ENCODE measurements at places on chromosomes 6 and 20.

GRCh38 chr6:45174045-45174444, 154.1 kb upstream of the RUNX2 start:
- no peak for DNase-seq

- no peak for DNase-seq
Observed at GRCh38 chr20:36628076-36628475, 17.9 kb downstream of the SLA2 start.

- no peak for DNase-seq
Observed at GRCh38 chr6:134145786-134146185, 93.4 kb upstream of the SLC2A12 start.

- DNase-seq, result peak; percentile 98
Observed at GRCh38 chr20:41028359-41029149, at the start of gene TOP1. TSS of gene TOP1 (plus strand) at chr20:41028822. CDS start at chr20:41029068, 246 bp downstream.

DNA sequence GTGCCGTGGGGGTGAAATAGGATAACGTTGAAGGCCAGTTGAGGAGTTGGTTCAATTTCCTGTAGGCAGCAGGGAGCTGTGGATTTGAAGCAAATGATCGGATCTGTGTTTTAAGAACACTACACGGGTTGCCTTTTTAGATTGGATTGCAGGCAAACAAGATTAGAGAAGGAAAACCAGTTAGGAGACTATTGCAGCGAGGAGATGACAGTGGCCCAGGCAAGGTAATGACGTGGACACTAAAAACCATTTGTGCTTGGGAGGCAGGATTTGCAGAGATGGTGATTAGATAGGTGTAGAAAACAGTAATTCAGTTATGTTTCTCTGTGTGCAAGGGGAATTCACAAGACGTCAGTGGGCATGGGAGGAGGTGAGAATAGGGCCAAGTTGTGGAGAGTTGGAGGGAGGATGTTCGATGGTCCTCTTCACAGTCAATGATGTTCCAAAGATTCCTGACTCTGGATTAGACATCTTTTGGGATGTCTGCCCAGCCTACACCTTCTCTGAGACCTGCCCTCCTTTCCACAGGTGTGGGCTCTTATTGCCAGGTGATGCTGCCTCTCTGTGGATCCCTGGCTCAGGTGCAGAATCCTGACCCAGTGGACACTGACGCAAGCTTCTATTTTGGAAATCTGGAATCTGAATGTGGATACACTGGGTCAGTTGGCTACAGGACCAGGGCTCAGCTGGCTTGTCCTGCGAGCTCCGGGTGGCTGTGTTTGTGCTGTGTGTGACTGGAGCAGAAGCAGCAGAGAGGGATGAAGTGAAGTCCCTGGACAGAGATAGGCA, 54.2 kb downstream of the TFAP2C start:
- DNase-seq, result no peak

DNA sequence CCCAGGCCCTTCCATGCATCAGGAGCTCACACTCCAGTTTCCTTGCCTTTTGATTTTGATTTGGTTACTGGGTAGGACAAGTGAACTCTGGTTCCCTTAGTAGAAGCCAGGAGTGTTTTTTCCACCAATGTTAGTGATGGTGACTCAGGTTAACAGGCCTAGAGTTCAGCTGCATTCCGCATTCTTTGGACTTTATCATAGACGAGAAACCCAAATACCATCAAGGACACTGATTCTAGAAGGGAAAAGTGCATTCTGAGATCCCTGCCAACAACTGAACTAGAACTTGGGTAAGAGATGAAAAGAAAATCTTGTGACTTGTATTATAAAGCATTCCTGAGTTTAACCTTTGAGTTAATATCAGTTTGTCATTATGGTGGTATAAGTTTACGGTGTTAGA, 8.9 kb downstream of the GSS start:
- no peak for DNase-seq

GRCh38 chr6:167750956-167751358, 75.8 kb upstream of the AFDN start:
- DNase-seq, result no peak

DNA sequence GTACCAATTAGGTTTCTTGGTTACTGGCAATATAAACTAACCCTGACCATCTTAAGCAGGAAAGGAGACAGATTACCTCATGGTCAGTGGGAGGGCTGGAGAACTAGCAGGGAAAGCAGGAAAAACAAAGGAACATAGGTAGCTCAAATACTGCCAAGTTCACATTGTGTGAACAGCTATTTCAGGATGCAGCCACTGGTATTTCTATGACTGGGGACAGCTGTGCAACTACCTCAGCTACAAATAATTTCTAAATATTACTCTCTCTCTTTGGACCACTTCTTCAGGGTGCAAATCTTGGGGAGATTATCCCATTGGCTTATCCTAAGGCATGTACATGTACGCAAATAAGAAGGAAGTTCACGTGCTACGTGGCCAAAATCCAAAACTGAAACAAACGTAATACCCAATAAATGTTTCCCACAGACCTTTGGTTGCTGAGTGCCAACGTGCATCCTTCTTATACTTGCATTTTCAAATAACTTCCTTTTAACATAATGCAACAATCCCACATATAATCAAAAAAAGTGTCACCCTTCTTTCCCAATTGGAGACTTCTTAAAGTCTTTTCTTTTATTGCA, 180.9 kb downstream of the PHF3 start:
- DNase-seq, result no peak

GRCh38 chr20:37120497-37120896, 24.7 kb upstream of the RBL1 start:
- DNase-seq, result no peak

DNA sequence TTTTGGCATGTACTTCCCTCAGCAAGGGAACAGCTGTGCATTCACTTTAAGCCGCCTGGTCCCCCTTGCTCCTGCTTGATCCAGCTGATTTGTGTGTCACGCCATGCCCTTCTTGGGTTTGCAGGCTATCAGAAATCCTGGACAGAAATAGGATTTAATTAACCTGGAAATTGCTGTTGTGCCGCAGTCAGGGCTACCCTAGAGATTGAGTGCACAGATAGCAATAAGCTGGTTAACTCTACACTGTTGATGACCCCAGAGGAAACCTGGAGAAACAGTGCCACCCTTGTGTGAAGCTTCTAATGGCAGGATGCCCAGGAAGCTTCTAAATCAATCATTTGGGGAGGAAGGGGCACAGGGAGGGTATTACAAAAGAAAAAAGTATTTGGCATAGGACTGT, 199.0 kb downstream of the JARID2 start:
- no peak for DNase-seq

DNA sequence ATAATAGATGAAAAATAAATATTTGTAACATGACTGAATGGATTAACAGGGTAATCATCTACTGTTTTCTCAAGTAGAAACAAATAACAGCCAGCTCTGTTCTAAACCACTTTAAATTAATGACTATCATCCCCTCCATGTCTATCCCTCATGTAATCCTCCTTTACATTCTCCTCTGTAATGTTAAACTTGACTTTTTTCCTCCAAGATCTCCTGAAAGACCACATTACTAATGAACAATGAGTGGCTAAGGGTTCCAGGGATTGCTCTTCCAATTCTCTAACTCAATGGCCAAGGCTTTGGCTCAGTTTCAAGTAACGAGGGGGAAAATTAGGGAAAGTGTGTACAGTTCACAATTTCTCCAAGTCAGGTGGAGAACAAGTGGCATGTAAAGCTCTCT, 37.6 kb upstream of the FBXL4 start:
- DNase-seq, result no peak

DNA sequence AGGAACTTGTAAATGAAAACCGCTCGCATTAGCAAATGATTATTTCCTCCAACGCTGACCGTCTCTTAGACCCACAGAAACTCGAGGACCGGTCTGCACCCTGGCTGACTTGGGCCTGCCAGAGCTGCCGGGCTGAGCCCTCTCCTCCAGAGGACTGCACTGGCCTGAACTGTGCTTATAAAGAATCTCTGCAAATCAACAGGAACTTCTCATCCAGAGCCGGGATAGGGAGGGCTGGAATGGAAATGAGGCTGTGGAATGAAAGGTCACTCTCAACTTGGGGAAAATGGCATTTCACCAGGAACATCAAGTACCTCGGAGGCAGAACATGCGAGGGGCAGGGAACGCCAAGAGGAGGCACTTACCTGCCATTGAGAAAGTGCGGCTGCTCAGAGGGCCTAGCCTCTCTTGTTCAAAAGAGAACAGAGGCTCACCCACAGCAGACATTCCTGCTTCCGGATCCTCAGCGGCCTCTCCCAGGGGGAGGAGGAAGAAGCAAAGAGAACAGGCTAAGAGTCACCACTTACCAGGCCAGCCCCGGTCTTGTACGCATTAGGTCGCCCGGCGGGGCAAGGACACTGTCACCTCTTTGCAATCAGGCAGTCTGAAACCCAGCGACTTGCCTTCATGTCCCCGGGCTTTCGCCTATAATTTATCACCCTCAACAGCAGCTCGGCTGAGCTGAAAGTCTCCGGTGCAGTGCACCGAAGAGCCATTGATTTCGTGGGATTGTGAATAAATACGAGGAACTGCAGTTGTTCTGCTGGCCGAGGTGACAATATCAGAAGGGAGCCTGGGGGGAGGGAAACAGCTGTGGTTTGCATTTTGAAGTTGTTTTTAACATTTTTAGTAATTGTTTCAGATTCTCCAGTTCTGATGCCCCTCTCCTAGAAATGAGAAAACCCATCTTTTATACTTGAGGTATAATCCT, 37.6 kb downstream of the ZMYND8 start:
- no peak for DNase-seq

GRCh38 chr6:46138281-46138680, 8.5 kb downstream of the ENPP4 start:
- DNase-seq, result no peak

- DNase-seq, result no peak
Observed at GRCh38 chr20:59268870-59269269, 31.5 kb upstream of the EDN3 start.

DNA sequence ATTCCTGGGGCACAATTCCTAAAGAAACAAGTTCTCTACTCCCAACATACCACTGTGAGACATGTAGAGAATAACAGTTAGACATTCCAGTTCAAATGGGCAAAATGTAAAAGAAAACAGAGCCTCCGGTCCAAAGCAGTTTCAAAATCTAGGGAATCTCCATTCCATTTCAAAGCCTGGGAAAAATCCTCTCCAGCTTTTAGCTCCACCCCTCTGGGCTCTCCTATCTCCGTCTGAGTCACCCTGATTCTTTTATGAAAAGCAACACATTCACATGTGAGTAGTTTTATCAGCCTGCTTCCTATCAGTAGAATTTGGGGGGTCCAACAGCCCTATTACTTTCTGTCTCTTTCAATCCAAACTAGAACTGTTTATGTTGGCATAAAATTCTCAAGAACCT, 3.7 kb downstream of the CSNK2A1 start:
- DNase-seq, result peak; percentile 60

- DNase-seq, result no peak
Observed at GRCh38 chr6:35489995-35490791, 6.7 kb downstream of the TEAD3 start.

DNA sequence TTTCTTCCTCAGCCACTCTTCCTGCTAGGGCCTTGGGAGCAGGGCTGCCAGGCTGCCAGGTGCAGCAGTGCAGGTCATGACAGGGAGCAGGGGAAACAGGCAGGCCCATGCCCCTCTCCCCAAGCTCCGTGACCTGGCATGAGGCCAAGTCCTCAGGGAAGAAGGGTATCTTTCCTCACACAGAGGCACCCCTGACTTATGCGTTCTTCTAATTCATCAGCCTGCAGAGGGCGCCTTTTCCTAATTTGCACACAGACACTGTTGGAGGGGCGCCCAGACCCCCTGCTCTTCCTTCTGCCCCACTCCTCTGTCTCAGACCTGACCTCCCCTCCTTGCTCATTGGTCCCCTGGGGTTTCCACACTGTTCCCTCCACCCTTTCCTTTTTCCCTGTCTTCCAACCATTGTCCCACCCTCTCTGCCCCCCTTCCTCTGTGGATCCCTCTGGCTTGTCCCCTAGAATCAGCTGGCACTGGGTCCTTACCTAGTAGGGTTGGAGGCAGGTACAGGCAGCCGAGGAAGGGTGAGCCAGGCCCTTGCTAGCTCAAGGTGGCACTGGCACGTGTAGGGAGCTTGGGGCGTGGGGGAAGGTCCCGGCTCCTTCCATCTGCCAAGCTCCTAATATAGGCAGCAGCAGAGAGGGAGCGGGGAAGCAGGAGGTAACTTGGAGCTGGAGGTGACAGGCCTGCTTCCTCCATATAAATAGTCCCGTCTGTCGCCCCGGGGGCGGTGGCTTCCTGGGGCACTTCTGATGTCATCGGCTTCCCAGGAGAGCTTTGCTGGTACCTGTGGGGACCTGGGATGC, 154.9 kb upstream of the MLN start:
- no peak for DNase-seq

DNA sequence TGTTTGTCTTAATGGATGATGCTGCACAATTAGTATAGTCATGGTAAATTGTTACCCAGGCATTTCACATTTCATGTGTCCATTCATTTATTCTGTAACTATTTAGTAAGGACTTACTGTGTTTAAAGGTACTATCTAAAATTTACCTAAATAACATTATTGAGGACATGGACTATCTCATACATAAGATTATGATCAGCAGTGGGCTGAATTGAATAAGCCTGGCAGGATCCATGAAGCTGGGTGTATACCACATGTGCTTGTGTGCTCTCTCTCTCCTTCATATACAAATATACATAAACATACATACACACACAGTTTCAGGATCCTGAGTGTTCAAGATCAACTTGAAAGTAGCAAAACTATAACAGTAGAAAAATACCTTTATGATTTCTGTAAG, 595.4 kb downstream of the EPM2A start:
- no peak for DNase-seq

DNA sequence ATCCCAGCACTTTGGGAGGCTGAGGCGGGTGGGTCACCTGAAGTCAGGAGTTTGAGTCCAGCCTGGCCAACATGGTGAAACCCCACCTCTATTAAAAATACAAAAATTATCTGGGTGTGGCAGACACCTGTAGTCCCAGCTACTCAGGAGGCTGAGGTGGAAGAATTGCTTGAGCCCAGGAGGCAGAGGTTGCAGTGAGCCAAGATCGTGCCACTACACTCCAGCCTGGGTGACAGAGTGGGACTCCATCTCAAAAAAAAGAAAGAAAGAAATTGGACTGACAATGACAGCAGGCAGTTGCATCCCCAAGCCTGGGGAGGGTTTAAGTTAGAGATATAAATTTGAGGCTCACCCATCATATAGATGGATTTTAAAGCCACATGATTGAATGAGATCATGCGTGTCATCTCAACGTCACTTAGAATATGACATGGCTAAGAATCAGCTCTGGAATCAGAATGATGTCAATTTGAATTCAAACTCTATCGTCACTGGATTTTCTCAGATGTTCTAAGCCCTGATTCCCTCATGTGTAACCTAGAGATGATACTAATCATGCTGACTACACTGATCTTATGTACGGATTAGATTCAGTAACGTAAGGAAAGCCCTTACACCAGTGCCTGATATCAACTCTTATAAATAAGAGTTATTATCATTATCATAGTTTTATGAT, 534.0 kb upstream of the JARID2 start:
- no peak for DNase-seq

DNA sequence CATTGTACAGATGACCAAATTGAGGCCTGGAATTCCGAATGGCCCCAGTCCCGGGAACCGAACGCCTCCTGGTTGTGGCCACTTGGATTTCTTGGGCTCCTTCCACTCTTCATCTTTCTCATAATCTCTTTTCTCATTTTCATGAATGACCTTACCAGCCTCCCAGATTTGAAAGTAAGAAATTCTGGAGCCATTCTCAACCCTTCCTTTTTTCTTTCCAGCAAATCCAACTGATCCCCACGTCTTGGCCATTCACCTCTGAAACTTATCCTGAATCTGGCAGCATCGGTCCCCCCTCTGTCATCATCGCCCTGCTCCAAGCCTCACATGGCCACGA, 5.9 kb upstream of the SLC12A5 start:
- DNase-seq, result no peak

Measured in NCI-H226 (cell line).